Stimulated activated CD8-positive, alpha-beta memory T cell treated with anti-CD3 and anti-CD28 coated beads, Interleukin-15, amount 100 ng/mL, for 24 hours (primary cell): ENCODE measurements at places on chromosomes 2 and 18.

- no peak for DNase-seq
Measured at GRCh38 chr2:62423883-62424458, 82.0 kb downstream of the TMEM17 start.

- no peak for DNase-seq
Measured at GRCh38 chr2:234199996-234200395, 149.5 kb downstream of the SPP2 start.

GRCh38 chr18:3827236-3827845, 377.4 kb downstream of the TGIF1 start:
- DNase-seq = no peak

DNA sequence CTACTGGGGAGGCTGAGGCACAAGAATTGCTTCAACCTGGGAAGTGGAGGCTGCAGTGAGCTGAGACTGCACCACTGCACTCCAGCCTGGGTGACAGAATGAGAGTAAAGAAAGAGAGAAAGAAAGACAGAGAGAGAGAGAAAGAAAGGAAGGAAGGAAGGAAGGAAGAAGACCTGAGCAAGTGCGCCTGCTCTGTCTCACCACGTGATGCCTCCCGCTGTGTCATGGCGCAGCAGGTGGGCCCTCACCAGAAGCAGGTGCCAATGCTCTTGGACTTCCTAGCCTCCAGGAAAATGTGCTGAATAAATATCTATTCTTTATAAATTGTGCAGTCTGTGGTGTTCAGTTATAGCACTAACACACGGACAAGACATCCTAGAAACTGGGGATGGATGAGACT, 270.0 kb downstream of the CYP26B1 start:
- DNase-seq = no peak

DNA sequence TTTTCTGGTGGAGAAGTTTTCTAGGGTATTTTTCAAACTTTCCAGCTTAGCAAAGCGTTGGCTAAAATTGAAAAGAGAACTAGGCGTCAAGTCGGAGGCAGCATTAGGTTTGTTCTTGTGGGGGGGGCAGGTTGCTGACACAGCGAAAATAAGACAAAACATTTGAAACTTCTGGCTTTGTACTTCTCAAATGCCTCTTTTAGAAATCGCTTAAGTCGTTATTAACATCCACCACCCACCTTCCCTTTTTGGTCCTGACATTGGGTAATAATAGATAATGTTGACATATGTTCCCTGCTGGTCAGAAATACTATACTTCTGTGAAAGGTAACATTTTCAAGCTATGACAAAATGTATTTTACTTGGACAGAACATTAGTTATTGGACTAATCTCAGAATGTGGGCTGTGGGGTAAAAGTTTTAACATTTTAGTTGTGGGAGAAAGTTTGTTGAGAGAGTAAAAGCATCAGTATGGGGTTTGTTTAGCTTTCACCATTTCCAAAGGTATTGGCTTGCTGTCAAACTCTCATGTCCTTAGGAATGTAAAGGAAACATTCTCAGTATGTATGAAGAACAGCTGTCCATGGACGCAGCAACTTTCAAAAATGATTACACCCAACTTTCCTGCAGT, 88.1 kb upstream of the ZEB2 start:
- no peak for DNase-seq

- DNase-seq = no peak
Measured at GRCh38 chr2:231152800-231153557, 28.1 kb upstream of the HTR2B start.
